NCI-H187 treated with DMSO at 0.1 percent for 48 hours (cell line): ENCODE measurements at places on chromosomes 11 and 22.

GRCh38 chr11:134701564-134702165 is 289.6 kb upstream of the B3GAT1 start:
- DNase-seq: no peak

- DNase-seq: no peak
Measured at GRCh38 chr11:102186551-102187191, 76.4 kb downstream of the YAP1 start.

GRCh38 chr11:114027926-114028325 is 31.6 kb upstream of the ZBTB16 start:
- no peak for DNase-seq

GRCh38 chr11:68763926-68764657 is 12.8 kb upstream of the TESMIN start:
- DNase-seq: no peak

- no peak for DNase-seq
Measured at GRCh38 chr22:41696703-41697102, 2.6 kb upstream of the MEI1 start.

DNA sequence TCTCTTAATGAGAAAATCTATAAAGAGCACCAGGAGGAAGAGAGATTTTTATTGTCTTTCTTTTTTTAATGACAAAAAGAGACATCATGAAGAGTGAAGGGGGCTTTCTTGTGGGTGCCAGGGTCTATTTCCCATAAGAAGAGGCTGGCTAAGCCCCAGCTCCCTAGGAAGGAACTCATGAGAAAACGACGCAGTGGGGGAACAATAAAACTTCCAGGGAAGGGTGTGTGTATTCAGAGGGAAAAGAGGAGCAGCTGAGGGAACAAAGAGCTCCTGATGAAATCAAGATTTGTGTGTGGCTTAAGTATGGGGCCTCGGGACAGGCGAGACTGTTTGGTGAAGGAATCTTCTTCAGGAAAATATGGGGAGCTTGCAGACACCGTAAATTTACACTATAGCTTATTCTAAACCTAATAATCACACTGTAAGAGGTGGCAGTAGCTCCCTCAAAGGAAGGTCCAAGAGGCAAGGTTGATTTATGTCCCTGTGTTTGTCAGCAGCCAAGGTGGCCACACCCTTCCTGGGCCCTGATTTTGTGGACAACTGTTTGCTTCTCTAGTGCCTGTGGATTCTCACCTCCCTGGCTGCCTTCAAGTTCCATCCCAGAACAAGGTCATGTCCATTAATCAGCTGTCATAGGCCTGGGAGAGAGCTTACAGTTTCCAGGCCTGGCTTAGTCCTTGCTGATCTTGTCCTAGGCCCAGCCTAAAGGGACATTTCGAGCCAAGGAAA is 615.7 kb downstream of the INSC start:
- DNase-seq: no peak

DNA sequence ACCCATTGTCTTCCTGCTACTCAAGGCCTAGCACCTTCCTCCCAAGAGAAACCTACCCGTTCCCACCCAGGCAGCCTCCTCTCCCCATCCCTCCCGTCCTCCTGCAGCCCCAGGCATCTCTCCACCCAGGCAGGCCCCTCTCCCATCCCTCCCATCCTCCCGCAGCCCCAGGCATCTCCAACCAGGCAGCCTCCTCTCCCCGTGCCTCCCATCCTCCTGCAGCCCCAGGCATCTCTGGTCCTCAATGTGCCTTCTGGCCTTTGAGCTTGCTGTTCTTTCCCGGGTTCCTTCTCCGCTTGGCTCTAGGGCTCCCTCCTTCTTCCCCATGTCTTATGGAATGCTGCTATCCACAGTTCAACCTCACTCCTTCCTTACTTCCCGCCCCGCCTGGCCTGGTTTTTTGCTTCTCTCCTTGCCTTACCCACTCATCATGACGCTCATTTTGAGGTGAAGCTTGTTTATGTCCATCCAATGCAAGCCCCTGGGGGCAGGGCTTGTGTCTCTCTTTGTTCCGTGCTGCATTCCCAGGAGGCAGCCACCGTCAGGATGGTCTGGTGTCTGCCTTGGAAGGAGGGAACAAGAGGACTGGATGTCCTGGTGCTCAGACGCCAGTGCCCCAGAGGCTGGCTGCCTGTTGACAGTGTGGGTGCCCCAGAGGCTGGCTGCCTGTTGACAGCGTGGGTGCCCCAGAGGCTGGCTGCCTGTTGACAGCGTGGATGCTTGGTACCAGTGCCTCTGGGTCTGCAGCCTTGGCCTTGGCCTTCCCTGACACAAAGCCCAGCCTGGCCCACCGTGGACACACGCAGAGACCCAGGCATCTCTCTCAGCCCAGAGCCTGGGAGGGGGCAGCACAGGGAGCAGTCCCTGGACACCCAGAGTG is 815.7 kb downstream of the BRD1 start:
- no peak for DNase-seq

DNA sequence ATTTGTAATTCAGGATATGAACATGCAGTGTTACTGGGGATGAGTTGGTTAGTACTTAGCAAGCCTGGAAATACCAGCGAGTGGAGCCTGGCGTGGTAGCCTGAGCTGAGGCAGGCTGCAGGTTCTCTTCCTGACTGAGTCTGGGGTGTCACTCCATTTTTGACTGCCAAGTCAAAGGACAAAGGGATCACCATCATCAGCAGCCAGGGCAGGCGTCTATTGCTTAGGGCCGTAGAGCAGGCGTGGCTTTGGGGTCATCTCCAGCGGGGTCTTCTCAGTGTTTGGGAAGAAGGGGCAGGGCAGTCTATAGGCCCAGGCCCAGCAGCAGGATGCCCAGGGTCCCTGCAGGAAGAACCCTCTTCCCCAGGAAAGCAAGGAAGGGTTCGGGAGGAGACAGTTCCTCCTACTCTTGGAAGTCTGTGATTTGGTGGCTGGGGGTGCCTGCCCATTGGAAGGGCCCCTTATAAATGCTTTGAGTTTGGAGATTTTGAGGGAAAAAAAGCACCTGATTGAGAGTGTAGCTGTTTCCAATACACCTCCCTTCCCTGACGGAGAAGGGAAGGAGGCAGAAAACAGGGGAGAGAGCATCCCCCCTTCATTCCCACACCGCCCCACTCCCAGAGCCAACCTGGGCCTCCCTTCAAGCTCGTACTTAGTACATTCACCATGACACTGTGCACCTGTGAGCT is 51.5 kb upstream of the SPATA19 start:
- no peak for DNase-seq

DNA sequence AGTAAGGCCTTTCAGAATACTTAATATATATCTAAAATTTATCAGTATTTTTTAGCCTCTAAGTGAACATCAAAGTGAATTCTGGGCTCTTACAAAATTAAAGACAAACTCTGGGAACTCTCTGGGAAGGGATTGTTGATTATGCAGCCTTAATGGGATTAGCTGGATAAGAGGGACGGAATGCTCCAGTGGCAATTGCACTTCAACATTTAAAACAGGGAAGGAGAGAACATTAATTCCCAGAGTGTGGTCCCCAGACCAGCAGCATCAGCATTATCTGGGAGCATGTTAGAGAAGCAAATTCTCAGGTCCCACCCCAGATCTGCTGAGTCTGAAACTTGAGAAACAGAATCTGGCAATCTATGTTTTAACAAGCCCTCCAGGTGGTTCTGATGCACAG is 46.5 kb downstream of the POLD3 start:
- no peak for DNase-seq

DNA sequence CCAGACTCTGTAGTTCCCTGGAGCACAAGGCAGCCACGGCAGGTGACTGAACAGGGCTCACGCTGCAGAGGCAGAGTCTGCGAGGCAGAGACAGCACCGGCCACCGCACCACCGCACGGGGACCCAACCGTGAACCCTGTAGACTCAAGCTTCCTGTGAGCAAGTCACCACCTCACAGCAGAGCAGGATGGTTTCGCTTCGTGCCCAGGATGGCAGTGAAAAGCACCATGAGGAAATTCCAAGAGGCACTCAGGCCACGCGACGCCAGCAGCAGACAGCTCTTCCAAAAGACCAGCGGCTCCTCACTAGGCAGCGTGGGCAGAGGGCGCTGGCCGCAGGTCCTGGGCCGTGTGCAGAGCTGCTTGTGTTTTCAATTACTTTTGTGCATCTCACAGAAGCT is 24.5 kb downstream of the BRD1 start:
- DNase-seq: no peak

- no peak for DNase-seq
Measured at GRCh38 chr11:107648242-107648641, 57.3 kb downstream of the ELMOD1 start.

DNA sequence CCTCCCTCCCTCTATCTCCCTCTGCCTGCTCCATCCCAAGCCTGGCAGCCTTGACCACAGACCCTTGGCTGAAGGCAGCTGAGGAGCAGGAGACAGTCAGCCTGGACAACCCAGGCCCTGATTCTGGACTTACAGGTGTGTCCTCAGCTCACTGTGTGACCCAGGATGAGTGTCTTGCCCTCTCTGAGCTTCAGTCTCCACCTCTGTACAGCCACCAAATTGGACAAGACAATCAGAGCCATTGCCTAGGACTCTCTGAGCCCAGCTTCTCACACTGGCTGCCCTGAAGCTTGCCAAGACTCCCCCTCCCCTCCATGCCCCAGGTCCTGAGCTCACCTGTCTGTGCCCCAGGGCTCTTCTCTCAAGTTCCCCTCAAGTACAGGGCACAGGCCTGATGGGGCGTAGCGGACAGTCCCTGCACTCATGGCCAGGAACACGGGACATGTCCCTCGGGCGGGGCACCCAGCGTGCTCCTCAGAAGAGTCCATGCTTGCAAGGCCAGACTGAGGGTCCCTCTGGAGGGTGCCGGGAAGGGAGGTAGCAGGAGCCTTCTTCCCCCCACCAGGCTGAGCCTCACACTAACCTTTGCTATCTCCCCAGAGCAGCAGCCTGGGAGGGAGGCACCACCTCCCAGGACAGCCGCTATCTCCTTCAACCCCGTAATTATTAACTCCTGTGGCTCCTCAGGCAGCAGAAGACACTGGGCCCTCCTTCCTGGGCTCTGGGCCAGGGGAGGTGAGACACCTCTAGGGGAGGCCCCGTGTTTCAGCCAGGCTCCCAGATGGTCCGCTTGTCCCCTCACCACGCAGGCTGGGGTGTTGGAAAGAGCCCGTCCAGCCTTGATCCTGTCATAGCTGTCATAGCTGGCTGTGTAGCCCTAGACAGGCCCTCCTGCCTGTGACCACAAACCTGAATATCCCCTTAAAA is 2.6 kb upstream of the RAB3IL1 start:
- DNase-seq: no peak

- DNase-seq: no peak
Measured at GRCh38 chr11:8684600-8685290, 2.2 kb downstream of the RPL27A start.

- no peak for DNase-seq
Measured at GRCh38 chr11:91768783-91769182, 455.8 kb upstream of the FAT3 start.

DNA sequence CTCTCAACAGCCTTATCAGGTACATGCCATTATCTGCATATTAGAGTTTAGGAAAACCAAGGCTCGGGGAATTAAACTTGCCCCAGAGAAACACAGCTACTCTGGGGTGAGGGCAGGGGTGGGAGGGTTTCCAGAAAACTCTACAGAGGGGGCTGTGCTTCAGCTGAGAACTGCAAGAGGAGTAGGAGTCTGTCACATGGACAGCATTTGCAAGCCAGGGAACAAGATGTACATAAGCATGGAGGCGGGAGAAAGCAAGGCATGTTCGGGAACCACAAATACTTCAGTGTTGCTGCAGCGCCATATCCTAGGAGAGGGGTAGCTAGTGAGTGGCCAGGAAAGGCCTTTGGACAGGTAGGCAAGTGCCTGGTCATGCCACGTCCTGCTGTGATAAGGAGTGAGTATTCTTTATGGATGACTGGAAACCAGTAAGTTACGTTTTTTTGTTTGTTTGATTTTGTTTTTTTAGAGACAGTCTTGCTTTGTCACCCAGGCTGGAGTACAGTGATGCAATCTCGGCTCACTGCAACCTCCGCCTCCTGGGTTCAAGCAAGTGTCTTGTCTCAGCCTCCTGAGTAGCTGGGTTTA is 57.2 kb downstream of the GRAMD1B start:
- no peak for DNase-seq

GRCh38 chr11:17684550-17684949 is 34.8 kb upstream of the MYOD1 start:
- DNase-seq: no peak

DNA sequence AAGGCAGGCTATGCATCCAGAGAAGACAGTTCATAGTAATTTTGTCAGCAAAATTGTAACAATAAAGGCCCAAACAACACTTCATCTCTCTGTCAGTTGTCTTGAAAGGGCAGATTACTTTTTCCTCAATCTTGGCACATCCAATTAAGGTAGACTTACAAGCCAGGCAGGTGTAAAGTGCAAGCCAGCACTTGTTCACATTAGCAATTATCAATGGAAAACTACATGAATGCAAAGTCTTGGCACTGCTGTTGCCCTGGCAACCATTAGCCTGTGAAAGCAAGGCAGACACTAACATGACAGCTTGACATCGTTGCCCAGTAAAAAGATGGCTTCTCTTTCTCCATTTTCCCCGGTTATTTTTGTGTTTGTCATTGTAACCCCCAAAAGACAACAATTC is 677.2 kb upstream of the TENM4 start:
- DNase-seq: no peak

DNA sequence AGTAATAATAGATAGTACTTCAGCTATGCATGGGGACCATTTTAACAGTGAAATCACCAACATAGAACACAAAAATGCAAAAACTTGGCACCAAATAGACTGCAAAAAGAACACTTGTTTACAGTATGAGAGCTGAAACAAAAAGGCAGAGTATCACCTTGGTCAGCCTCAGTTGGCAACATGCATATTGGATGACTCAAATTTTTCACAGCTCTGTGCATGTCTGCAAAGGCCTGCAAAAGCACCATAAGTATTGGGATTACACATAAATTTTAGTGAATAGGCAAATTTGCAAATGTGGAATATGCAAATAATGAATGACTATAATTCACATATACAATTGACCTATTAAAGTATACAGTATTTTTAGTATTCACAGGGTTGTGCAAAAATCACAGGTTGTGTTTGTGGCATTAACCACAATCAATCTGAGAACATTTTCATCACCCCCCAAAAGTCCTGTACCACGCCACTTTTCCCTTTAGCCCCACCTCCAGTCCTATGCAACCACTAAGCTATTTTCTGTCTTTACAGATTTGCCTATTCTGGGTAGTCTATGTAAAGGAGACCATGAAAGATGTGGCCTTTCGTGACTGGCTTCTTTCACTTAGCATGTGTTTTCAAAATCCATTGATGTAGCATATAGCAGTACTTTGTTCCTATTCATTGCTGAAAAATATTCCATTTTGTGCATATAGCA is 47.2 kb downstream of the CCDC15 start:
- no peak for DNase-seq

- DNase-seq: no peak
Measured at GRCh38 chr22:44890416-44891292, 119.2 kb downstream of the PHF21B start.

- no peak for DNase-seq
Measured at GRCh38 chr11:2174361-2174760, 2.7 kb upstream of the TH start.

- DNase-seq: no peak
Measured at GRCh38 chr11:75858042-75858441, 43.0 kb downstream of the UVRAG start.

GRCh38 chr11:16690086-16690485 is 48.4 kb upstream of the C11orf58 start:
- no peak for DNase-seq
